Skeletal muscle cell (primary cell): ENCODE measurements at places on chromosomes 1 and 21.

GRCh38 chr1:52474807-52475206, 70.4 kb downstream of the PRPF38A start:
- DNase-seq, result no peak

GRCh38 chr1:183505454-183506089, 33.3 kb downstream of the SMG7 start:
- no peak for DNase-seq

DNA sequence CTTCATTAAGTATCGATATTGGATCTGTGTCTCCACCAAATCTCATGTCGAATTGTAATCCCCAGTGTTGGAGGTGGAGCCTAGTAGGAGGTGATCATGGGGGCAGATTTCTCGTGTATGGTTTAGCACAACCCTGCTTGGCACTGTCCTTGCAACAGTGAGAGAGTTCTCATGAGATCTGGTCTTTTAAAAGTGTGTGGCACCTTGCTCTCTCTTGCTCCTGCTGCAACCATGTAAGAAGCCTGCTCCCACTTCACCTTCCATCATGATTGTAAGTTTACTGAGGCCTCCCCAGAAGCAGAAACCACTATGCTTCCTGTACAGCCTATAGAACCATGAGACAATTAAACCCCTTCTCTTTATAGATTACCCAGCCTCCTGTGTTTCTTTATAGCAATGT, 424.4 kb downstream of the NPHP4 start:
- no peak for DNase-seq

DNA sequence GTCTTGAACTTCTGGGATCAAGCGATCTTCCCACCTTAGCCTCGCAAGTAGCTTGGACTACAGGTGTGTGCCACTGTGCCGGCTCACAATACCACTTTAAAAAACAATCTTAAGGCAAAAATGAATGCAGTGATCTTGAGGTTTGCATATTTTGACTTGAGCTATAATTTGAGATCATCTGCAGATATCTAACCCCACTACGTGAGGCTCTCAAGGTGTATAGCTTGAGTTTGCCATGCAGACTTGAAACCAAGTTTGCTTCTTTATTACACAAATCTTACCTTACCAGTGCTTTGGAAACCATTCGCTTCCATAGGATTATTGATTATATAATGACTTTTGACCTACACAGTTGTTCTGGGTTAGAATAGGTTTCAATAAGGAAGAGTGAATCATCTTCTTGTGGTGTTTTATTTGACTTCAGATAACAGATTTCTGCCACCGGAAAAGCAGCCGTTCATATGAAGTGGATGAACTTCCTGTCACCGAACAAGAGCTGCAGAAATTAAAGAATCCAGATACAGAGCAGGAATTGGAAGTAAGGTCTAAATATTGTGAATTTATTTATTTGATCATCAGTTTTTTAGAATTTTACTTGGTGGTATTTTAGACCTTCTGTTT, 155.1 kb downstream of the VPS13D start:
- DNase-seq, result no peak

GRCh38 chr1:209318181-209319056, 265.1 kb upstream of the CAMK1G start:
- no peak for DNase-seq
